ENCODE measurements at places on chromosomes 7 and 10.

- no peak for DNase-seq
Observed at GRCh38 chr10:122662231-122662630, 37.4 kb downstream of the C10orf120 start.

- no peak for DNase-seq
Observed at GRCh38 chr7:157544980-157545680, 208.3 kb downstream of the DNAJB6 start.

- no peak for DNase-seq
Observed at GRCh38 chr10:62399211-62399610, 25.0 kb downstream of the ZNF365 start.

- no peak for DNase-seq
Observed at GRCh38 chr10:101043363-101043707, 12.3 kb downstream of the SFXN3 start.

GRCh38 chr7:127667017-127667670, 15.2 kb downstream of the SND1 start:
- peak; percentile 36 for DNase-seq

DNA sequence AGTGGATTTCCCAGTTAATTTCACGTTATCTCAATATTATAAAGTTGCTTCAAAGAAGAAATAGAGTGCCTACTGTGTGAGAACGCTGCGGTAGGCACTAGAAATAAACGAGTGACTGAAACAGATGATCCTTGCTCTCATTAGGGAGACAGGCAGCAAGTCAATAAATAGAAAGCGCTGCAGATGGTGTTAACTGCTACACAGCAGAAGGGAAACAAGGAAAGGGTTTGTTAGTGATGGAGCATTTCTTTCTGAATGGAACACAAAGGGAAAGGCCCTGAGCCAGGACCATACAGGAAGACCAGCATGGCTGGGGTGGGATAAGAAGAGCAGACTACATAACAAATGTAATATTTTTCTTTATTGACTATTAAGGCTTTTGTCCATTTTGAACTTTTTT, 235.2 kb downstream of the MALRD1 start:
- no peak for DNase-seq

DNA sequence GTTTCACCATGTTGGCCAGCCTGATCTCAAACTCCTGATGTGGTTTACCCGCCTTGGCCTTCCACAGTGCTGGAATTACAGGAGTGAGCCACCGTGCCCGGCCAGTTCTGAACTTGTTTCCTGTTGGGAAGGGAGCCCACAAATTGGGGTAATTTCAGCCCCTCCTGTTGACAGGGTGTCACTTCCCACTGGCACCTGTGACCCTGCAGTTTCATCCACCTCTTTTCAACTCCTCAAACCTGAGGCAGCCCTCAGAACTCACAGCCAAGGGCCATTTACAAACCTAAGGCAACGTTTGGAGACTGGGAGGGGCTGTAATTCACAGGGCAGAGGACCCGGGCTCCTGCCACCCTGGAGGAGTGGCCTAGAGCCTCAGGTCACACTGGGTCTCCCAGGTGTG, 22.2 kb upstream of the CHST12 start:
- no peak for DNase-seq
